ENCODE measurements at places on chromosomes 7 and 10.
A peak's percentile ranks its signal among the peaks of the same experiment; 100 is the strongest.

GRCh38 chr7:102849538-102849937 is 63.3 kb upstream of the LRRC17 start:
- no peak for DNase-seq

DNA sequence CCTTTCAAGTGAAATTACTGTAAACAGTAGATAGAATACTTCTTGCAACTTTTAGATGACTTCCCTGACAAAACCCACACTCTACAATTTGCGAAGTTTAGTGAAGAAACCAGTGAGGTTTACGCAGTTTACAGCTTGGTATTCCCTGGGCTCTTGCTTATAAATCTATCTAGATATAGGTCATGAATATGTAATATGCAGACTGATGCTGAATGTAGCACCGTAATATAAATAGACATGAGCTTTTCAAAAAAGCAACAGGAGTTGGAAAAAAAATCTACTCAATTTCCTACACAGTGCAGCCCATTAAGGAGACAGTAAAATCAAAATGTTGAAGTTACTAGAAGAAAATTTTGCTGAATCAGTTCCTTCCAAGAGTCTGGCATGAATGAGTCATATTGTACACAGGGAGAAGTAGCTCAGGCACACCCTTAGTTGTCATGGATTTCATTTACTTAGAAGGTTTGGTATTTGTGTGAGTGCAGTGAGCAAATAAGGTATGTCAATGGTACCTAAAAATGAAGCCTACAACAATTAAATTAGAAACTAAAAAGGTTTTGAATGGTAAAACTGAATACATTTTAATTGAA is 67.7 kb upstream of the NEUROD6 start:
- no peak for DNase-seq

DNA sequence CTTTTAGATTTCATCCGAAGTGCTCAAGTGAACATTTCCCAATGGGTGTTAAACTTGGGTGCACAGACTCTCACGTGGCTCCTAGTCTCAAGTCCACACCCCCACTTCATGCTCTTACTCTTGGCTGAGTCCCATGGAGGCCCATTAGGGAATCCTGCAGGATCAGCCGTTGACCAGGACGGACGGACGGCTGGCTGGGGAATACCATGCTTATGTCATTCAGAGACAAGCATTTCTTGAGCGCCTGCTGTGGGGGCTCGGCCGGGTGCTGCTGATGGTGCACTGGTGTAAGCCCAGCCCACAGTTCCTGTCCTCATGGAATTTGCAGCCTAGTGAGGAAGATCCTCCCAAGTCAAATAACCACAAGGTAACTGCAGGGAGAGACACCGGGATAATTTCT is 44.7 kb downstream of the PITRM1 start:
- no peak for DNase-seq

- no peak for DNase-seq
Measured at GRCh38 chr7:154892459-154892858, 110.5 kb downstream of the PAXIP1 start.

- DNase-seq = no peak
Measured at GRCh38 chr7:13226385-13226784, 539.0 kb downstream of the ARL4A start.

GRCh38 chr7:80630608-80631405 is 7.6 kb upstream of the CD36 start:
- no peak for DNase-seq

- DNase-seq = no peak
Measured at GRCh38 chr7:156184164-156184563, 371.9 kb upstream of the SHH start.

DNA sequence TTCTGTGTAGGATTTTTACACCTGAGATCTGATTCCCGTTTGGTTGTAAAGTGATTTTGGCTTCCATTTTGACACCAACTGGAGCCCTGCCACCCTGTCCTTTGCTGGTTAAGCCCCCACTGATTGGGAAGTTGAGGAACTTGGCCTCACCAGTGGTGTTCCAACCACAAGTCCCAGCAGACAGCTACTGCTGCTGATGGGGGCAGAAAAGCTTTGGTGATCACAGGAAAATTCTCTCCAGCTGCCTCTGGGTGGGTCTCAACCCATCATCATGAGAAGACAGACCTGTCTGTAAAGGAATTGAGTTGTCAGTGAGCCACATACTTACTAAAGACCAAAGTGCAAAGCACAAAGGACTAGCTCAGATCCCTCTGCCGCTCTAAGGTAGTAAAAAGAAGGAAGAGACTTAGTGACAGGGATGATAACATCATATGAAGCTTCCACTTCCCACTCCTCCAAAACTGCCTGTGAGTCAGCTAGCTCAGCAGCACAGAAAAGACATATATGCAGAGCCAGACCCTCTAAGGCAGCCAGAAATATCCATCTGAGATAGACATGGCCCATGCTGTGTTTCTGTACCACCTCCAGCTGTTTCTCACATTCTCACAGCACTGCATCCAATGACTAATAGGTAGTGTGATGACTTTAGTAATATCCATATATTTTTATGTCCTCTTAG is 22.4 kb upstream of the LRRC17 start:
- DNase-seq = no peak

DNA sequence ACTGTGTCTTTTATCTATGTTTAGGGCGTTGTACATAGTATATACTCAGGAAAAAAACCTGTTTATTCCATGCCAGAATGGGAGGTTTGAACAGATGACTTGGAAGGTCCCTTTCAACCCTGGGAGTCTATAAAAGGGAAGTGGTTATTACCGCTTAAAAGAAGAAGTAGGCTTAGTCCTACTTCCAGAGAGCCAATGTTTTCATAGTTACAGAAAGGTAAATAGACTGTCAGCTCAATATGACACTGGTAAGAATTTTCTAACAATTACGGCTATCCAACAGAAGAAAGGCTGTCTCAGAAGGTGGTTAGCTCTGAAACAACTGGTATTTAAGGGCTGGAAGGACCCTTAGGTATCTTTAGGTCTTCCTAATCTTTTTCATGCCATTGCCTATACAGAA is 1.1 kb upstream of the TFAM start:
- DNase-seq = no peak

DNA sequence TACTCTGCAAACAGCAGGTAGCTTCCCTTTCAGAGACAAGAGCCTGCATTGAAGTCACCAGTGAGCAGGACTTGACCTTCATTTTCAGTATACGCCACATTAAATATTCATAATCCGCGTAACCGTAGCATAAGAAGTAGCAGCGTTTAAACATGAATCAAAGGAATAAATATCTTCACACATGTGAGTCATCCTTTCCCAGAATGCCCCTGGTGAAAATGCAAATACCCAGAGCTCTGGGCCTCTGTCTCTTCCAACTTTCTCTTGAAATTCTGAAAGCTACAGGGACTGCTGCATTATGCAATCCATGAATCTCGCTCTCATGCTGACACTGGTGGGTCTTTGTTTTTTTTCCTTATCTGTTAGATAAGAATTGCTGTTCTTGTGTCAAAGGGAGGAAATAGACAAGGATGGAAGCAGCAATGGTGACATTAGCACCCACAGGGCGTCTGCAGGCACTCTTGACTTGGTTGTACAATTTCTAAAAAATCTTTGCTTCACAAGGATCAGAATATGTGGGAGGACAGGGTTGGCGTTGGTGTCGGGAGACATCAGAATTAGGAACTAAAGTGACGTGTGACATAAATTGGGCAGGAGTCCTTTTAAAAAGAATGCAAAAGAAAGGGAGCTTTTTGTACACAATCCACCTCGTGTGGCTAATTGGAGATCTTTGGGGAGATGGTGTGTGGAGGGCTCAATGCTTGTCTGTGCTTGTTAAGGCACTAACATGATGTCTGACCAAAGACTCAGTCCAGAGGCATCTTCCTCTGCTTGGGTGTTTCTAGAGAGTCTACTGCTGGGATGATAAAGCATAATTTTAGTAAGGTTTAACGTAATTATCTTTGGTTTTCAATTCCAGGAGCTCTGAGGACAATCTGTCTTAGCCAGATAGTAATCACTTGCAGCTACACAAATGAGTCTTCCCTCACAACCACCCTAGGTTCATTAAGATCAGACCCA is 390.3 kb downstream of the KCNMA1 start:
- DNase-seq = no peak

DNA sequence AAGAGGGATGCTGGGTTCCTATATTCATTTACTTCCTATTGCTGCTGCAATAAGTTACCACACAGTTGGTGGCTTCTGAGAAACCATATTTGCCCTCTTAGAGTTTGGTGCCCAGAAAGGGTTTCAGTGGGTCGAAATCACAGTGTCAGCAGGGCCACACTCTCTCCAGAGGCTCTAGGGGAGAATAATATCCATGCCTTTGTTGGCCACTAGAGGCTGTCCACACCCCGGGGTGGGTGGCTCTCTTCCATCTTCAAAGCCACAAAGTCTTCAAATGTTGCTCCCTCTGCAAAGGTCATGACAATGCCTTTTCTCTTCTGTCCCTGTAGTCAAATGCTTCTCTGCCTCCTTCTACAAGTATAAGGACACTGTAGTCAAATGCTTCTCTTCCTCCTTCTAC is 989.4 kb downstream of the CCSER2 start:
- DNase-seq = no peak

GRCh38 chr7:4629287-4629895 is 52.7 kb upstream of the FOXK1 start:
- no peak for DNase-seq

GRCh38 chr7:71613313-71613712 is 481.4 kb downstream of the GALNT17 start:
- no peak for DNase-seq

DNA sequence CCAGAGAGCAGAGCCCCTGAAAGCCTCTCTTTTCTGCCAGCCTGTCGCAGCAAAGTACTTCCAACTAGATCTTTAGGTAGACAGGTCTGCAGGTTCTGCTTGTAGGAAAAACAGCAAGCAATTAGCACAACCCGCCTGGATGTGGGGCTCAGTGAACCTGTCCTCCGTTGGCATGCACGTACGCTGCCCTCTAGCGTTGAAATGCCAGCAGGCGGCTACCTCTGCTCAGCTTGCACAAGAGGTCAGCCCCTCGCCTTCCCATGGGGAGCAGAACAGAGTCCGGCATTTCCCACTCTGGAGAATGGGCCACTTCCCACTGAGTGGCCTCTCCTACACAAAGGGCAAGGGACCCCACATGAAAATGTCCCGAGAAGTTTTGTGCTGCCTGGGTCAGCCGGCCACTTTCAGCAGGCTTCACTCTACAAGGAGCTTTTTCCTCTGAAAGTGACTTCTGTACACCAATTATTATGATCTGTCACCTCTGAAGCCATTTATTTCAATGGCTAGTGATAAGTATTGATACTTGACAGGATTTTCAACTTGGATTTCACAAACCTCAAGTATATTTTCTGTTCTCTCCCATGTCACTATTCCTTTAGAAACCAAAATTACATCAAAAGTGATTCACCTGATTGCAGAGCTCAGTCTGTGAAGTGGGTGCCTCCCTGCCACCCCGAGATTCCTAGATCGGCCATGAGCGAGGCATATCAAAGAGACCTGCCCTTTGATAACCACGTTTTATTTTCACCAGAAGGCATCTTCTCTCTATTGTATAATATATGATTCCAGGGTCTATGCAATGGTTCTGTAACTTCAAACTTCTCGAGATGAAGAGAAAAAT is 56.7 kb downstream of the JCAD start:
- peak; percentile 66 for DNase-seq

- no peak for DNase-seq
Measured at GRCh38 chr7:106840342-106840741, 24.7 kb upstream of the PIK3CG start.

DNA sequence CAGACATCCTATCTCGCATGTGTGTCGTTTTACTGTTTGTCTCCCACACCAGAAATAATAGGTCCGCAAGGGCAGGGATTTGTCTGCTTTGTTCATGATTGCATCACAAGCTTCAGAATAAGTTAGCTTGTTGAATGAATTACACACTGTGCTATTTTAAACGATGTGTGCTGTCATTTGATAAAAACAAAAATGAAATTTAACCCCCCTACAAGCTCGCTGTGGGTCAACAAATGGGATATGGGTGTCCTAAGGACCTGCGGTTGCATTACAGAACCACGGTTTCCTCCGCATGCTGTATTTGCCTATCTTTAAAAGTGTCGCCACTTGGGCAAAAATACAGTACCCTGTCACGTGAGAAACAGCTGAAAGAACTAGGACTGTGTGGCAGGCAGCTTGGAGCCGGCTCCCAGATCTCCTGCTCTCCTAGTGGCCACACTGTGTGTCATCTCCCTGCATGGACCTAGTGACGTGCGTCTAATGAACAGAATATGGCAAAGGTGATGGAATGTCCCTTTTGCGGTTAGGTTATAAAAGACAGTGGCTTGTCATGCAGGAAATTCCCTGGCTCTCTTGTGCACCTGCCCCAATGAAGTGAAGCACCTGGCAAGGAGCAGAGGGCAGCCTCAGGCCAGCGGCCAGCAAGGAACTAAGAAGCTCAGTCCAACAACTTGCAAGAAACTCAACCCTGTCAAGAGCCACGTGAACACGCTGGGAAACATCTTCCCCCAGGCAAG is 32.9 kb upstream of the CRYGN start:
- DNase-seq = no peak

DNA sequence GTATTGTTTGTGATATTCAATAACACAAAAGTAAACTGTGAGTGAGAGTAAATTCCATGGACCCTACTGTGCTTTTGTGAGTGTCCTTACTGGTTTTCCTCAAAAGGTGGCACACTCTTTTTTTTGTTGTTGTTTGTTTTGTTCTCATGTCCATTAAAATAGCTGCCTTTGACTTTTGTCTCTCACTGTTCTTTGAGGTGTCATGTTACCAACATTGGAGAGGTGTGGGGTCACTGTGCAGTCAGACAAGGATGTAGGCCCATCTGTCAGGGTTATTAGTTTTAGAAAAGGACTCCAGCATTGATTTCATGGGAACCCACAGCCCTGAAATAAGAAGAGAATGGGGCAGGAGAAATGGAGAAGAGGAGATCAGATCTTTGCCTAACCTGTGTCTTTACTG is 383.1 kb downstream of the SORCS3 start:
- DNase-seq = no peak

GRCh38 chr7:40749877-40750276 is 615.1 kb downstream of the SUGCT start:
- no peak for DNase-seq

DNA sequence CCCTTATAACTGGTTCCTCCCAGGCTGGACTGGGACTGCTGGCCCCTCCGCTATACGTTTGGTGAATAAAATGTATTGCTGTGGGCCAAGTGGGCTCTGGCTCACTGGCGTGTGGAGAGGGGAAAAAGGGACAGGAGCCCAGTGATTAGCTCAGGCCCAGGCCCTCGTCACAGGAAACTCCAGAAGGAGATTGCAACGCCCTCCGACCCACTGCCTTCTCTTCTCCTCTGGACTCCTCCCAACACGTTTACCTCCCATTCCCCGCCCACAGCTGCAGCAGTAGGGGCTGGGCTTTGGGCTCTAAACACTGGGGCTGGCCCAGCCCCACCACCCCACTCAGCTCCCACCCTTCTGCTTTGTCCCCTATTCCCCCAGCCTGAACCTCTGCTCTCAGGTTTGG is 173.9 kb downstream of the NEURL1 start:
- DNase-seq = no peak

- DNase-seq = no peak
Measured at GRCh38 chr7:134443396-134444070, 15.4 kb downstream of the AKR1B1 start.
